Ovary (tissue), 10 donors: ENCODE measurements at places on chromosomes 7 and 10. TPM values are rescaled to one million over a fixed set of nuclear protein-coding genes. Genes with fewer than 3 reads are reported as not detected.
A peak's percentile ranks its signal among the peaks of the same experiment; 100 is the strongest.

The FZD1 gene
- total RNA-seq: 22.2 TPM

GRCh38 chr10:129055225-129055624, 411.8 kb upstream of the MGMT start:
- no peaks in the 10 kb centered on the region for H3K27me3 ChIP-seq
- no peak overlapping the region for H3K4me3 ChIP-seq
- H3K27ac ChIP-seq: no peak overlapping the region
- no peaks in the 10 kb centered on the region for H3K4me1 ChIP-seq

GRCh38 chr7:147852833-147853232, 737.7 kb upstream of the C7orf33 start:
- no peak for DNase-seq
- no peaks in the 10 kb centered on the region for H3K4me1 ChIP-seq
- no peaks in the 10 kb centered on the region for H3K36me3 ChIP-seq

- no peak overlapping the region for H3K27ac ChIP-seq
- no peaks in the 10 kb centered on the region for H3K36me3 ChIP-seq
- no peaks in the 10 kb centered on the region for H3K4me1 ChIP-seq
Observed at GRCh38 chr10:108957681-108958080, 965.6 kb downstream of the XPNPEP1 start.

The OR2A7 gene
- 2.8 TPM for total RNA-seq

GRCh38 chr7:48035967-48036478, 680 bp downstream of the C7orf57 start:
- H3K27ac ChIP-seq: no peak overlapping the region
- H3K36me3 ChIP-seq: no peaks in the 10 kb centered on the region
- DNase-seq: no peak
- no peaks in the 10 kb centered on the region for H3K27me3 ChIP-seq
- peaks cover 11% of the 10 kb centered on the region for H3K4me1 ChIP-seq
- peak overlapping the region; percentile 35 for H3K4me3 ChIP-seq
